ENCODE measurements at places on chromosomes 1 and 21.
A peak's percentile ranks its signal among the peaks of the same experiment; 100 is the strongest.

DNA sequence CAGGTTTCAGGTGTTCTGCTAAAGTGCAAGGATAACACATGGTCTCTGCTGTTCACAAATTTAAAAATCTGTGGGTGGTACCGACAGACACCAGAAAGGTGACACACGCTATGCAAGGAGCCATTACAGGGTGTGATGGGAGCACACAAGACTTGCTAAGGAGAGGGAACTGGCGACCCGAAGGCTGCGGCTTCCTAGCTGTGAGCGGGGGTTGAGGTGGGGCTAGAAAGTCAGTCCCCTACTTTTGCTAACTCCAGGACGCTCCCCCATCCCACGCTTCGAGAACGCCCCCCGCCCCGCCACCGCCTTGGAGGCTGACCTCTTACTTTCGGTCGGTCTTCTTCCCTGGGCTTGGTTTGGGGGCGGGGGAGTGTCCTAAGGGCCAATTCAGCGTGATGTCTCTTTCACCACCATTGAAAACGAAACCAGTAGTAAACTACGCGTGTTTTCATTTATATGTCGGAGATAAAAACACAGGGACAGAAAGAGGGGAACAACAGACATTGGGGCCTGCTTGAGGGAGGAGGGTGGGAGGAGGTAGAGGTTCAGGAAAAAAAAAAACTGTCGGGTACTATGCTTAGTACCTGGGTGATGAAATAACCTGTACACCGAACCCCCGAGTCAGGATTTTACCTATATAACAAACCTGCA lies 1.1 kb downstream of the CKS1B start:
- no peak for DNase-seq

GRCh38 chr1:8028571-8028910 lies 2.4 kb upstream of the ERRFI1 start:
- no peak for DNase-seq

- DNase-seq: no peak
Observed at GRCh38 chr1:188237573-188238348, 1409.0 kb downstream of the PLA2G4A start.

DNA sequence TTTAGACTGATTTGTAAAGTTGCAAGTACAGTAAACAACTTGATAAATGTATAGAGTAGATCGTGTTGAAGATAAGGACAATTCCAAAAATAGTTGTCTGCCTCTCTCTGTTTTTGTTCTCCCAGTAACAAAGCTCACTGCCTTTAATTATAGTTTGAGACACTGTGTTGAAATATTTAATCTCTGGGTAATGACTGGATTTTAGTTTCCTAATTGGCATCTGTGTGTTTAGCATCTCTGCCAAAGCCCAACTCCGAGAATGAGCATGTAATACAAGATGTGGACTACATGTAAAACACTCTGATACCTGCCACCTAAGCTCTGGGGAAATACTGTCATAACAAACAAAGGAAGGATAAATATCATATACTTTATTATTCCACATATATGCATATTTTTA lies 27.7 kb upstream of the SDE2 start:
- DNase-seq: peak; percentile 63

DNA sequence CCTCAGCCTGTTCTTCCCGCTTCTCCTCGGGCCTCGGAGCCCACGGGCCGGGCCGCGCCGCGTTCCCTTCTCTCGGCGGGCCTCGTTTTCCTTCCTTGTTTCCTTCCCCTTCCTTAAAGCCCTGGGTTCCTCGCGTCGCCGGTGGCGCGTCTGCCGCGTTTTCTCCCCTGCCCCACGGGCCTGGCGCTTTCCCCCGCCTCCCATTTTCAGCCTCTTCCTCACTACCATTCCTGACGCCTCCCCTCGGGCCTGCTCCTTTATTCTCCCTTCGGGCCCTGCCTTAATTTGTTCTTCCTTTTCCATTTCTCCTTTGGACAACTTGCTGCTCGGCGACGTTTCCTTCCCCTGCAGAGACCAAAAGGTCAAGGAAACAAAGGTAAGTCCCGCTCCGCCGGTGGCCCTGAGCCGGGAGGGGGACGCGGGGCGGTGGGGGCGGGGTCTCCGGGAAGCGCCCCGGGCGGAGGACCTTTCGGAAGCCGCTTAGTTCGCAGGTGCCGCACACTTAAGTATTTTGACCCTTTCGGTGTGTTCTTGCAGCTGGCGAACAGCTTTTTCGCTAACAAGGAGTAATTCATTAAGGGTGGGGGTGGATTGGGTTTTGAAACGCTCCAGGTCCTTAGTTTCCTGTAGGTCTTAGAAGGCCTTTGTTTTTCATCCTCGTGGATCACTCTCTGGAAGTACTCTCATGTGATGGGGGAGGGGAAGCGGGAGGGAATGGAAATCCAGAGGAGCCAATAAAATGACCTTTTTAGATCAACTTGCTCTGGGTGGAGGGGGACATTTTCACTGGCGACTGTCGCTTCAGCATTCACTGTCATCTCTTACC lies 780 bp downstream of the YTHDF2 start:
- peak; percentile 60 for DNase-seq

DNA sequence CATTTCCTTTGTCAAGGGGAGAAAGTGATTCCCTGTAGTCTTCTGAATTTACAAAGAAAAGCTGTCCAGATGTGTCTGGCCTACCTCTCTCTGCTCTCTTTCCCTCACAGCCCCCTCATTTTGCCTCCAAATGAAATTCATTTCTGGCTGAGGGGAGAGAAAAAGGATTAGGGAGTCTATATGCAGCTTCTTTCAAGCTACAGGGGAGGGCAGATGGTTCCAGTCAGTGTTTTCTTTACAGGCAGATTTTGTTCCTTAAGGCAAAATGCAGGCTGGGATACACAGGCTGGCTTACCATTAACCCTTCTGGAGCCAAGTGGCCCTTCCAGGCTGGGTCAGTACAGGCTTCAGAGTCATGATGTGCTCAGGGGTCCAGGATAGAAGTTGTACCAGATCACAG lies 198.1 kb upstream of the USP24 start:
- no peak for DNase-seq

DNA sequence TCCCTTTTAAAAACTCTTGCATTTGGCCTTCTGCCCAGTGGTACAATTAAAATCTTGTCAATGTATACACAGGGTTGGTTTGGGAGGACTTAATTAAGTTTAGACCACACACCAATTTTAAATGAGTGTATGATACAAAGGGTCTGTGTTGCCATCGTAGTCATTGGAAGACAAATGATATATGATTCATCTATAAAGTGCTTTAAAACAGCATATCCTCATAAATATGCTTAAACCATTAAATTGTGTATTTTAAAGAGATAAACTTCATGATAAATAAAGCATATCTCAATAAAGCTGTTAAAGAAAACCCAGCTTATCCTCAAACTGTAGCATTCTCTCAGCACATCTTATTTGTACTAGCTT lies 69.5 kb downstream of the LUZP1 start:
- no peak for DNase-seq

- DNase-seq: no peak
Observed at GRCh38 chr1:21779613-21780521, 3.1 kb downstream of the USP48 start.

- DNase-seq: no peak
Observed at GRCh38 chr1:235632506-235633401, 16.8 kb downstream of the GNG4 start.
